CD4-positive, CD25-positive, alpha-beta regulatory T cell (primary cell): ENCODE measurements at places on chromosomes 5 and 9. TPM values are rescaled to one million over a fixed set of nuclear protein-coding genes. Genes with fewer than 3 reads are reported as not detected.

DNA sequence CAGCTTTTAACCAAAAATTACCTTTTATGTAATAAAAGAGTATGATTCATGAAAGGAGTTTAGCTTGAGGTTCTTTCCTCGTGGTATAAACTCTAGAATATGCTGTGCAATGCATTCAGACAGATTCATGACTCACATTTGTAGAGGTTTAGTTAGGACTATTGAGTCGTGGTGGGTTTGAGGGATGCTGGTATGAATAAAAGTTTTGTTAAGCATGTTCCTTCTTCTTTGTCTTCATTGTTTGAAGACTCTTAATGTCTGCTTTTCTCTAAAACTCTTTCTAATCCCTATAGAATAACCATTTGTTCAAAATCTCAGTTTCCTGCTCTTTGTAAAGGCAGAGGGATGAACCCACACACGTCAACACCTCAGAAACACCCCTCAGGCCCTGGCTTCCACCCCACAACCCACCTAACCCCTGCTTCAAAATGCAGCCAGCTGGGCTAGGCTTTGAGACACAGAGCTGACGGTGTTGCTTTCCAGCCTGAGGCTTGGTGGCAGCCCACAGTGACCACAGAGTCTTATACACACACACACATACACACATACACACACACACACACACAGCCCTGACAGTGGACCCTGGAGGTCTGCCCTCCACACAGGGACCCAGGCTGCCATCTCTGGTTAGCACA, 69.0 kb upstream of the IRX1 start:
- no peak for DNase-seq

- DNase-seq: no peak
These were observed 1.2 kb upstream of the SLC25A51 start for GRCh38 chr9:37905131-37905505.

PCDHA6 gene
- polyA plus RNA-seq: not detected

LIX1 gene
- polyA plus RNA-seq: not detected

- DNase-seq: no peak
These were observed 541.2 kb downstream of the PTPRD start for GRCh38 chr9:10071579-10071978.

GRCh38 chr9:38359689-38360385, 32.7 kb upstream of the ALDH1B1 start:
- no peak for DNase-seq

DNA sequence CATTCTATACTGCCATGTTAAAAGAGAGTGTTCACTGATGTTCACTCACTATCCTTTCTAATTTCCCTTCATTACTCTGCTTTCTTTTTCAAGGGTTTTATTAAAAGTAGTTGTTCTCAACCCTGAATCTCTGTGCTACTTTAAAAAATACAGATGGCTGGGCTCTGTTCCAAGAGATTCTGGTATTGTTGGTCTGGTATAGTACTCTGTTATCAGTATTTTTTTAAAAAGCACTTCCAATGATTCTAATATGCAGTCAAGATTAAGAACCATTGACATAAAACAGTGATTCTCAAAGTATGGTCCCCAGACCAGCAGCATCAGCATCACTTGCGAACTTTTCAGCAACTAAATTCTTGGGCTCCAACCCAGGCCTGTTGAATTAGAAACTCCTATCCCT, 77.0 kb upstream of the STARD4 start:
- DNase-seq: no peak

GRCh38 chr5:13664377-13664776, 280.1 kb downstream of the DNAH5 start:
- DNase-seq: no peak

BTNL8 gene
- polyA plus RNA-seq: not detected

GRCh38 chr9:96006296-96006879, 130.9 kb downstream of the ERCC6L2 start:
- DNase-seq: no peak

- DNase-seq: no peak
These were observed 20.5 kb downstream of the SPINK5 start for GRCh38 chr5:148084269-148084668.

DNA sequence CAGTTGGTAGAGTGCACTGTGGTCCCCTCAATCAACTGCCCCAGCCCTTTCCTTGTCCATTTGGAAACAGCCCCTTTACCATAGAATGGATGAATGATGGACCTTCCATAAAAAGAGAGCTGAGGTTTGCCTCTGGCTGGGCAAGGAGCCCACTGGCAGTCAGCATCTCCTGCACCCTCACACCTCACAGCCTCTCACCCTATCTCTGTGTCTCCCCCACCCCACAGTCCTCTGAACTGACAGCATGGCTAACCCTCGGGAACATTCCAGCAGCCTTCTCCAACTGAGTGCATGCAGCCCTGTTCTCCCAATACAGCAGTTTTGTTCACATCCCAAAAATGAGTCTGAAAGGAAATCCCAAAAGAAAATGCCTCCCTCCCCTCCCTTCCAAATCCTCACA, 51.7 kb downstream of the RETREG1 start:
- no peak for DNase-seq

- DNase-seq: no peak
These were observed 64.5 kb upstream of the TGFBR1 start for GRCh38 chr9:99040251-99040900.

TAF9 gene
- polyA plus RNA-seq: 145 TPM

C5orf52 gene
- polyA plus RNA-seq: not detected

- no peak for DNase-seq
These were observed 135.7 kb downstream of the MAN2A1 start for GRCh38 chr5:109825450-109825849.

C9orf153 gene
- not detected for polyA plus RNA-seq

- DNase-seq: no peak
These were observed 65.2 kb downstream of the RAI14 start for GRCh38 chr5:34721327-34721726.

PCDHA9 gene
- not detected for polyA plus RNA-seq

DNA sequence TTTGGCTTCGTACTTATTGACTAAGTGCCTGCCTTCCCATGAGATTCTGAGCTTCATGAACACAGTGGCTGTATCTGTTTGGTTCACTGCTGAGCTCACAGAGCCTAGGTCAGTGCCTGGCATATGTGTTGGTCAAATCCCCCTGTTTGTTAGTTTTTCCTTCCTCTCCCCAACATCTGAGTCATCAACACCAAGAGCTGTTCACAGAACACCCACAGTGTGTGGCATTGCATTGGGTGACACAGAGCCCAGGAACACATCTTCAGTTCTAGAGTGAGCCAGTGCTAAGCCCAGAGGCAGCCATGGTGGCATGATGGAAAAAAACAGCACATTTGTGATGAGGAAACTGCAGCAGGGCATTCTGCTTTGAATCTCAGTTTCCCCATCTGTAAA, 294.6 kb downstream of the SEC61B start:
- DNase-seq: no peak

DNA sequence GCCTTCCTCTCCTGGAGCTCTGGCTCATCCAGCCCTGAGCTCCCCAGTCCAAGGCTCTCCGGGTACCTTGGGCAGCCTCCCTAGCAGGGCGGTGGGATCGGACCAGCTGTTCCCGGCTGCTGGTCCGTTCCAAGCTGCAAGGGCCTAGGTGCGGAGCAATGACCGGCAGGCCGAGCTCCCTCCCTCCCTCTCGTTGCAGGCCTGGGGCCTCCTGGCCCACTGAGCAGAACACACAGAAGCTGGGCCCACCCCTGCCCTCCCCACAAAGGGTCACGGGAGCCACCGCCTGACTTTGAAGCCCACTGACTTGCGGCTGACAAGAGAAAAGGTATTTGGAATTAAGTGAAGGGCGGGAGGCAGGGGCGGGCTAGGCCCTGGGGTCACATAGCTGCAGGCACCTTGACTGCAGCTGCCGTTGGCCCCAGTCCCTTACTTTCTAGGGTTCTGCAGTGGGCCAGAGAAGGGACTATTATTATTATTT, 104.7 kb upstream of the IER5L start:
- no peak for DNase-seq

FEM1C gene
- 2.7 TPM for polyA plus RNA-seq

DNA sequence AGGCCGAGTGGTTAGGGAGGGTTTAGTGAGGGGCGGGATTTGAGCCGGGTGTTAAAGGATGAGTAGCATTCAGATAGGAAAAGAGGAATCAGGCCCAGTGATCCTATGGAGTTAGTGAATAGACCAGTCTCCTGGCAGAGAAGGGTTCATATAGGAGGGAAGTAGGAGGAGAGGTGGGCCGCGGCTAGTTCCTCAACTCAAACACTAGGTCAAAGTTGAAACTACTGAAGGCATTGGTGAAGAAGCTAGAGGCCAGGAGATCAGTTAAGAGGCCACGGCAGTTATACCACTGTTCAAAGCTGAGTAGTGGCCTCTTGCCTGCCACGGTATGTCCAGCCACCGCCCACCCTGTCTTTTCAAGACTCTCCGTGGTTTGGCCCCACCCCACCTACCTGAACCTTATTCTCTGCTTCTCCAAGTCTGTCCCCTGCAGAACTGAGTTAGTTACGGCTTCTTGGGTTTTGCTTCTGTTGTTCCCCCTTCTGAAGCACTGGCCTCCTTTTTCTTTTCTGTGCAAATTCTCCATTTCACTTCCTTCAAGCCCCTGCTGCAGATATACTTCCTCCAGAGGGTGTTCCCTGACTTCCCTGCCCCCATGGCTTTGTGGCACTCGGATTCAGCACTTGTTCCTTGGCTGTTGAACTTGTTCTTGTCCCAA, 1.8 kb downstream of the ZBTB34 start:
- DNase-seq: no peak

- no peak for DNase-seq
These were observed 49.3 kb downstream of the GADD45G start for GRCh38 chr9:89654025-89654662.

GRCh38 chr5:88695232-88695631, 187.8 kb downstream of the MEF2C start:
- DNase-seq: no peak

GRCh38 chr5:133581918-133582317, 30.4 kb downstream of the FSTL4 start:
- no peak for DNase-seq

KCNV2 gene
- not detected for polyA plus RNA-seq

- DNase-seq: no peak
These were observed 46.4 kb downstream of the PKD2L2 start for GRCh38 chr5:137935694-137936093.

- no peak for DNase-seq
These were observed 18.9 kb downstream of the SLC22A5 start for GRCh38 chr5:132388244-132389050.

CETN3 gene
- 19.6 TPM for polyA plus RNA-seq

DNA sequence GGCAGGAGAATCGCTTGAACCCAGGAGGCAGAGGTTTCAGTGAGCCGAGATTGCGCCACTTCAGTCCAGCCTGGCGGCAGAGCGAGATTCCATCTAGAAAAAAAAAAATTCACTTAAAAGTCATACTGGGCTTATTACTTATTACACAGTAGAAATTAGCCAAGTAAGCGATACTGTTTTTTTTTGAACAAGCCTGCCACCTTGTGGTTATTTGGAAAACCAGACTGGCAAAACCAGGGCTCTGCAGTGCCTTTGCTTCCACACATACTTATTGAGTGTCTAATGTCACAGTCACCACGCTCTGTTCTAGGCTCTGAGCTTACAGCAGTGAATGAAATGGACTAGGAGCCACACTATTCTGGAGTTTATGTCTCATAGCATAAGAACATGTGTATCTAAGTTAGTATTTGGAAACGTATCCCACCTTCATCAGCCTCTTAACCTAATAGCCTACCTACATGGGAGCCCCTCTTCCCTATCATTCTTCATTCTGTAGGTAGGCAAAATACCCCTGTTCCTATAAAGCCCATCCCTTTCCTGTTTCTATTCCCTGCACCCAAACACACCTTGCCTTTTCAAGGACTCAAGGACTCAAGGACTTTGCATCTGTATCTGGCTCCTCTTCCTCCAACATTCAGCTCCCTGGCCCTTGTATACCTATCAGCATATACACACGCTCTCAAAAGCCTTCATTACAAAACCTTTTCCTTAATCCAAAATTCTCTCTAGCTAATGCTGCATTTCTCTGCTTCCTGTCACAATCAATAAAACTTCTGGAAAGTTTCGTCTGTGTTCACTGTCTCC, 13.9 kb upstream of the BASP1 start:
- no peak for DNase-seq

- DNase-seq: no peak
These were observed 31.6 kb downstream of the LRRTM2 start for GRCh38 chr5:138843316-138844124.

ACOT12 gene
- not detected for polyA plus RNA-seq

GRCh38 chr5:3786891-3787430, 191.3 kb downstream of the IRX1 start:
- DNase-seq: no peak

DNA sequence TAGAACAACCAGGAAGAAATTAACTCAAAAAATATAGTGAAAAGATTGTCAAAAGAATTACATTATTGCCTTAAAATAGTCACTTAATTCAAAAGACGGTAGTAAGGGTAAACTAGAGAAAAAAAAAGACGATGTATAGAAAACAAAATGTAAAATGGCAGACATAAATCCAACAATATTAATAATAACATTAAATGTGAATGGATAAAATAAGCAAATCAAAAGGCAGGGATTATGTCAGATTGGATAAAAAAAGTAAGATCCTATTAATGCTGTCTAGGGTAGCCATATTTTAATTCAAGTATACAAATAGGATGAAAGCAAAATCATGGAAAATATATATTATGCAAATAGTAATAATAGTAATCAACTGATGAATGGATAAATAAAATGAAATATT, 134.0 kb upstream of the ADCY2 start:
- DNase-seq: no peak

DNA sequence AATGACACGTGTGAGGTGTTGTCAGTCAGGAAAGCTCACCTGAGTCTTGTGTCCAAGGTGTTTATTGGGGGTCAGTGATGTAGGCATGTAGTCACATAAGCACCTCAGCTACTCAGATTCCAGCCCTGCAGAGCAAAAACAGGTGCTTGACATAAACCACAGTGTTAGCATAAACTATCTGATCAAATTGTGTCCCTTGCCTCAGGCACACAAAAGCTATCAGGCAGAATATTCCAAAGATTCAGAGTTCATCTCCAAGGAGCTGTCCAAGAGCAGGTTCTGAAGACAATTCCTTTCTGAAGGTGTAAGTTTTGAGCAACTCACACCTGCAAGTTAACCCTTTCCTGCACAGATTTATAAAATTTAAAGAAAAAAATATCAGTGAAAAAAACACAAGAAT, 102.2 kb upstream of the ITGA1 start:
- DNase-seq: no peak

- no peak for DNase-seq
These were observed 451.0 kb upstream of the TUSC1 start for GRCh38 chr9:26129217-26129616.

PROB1 gene
- polyA plus RNA-seq: 0.25 TPM
